ENCODE measurements at places on chromosomes 11 and 22.
A peak's percentile ranks its signal among the peaks of the same experiment; 100 is the strongest.

DNA sequence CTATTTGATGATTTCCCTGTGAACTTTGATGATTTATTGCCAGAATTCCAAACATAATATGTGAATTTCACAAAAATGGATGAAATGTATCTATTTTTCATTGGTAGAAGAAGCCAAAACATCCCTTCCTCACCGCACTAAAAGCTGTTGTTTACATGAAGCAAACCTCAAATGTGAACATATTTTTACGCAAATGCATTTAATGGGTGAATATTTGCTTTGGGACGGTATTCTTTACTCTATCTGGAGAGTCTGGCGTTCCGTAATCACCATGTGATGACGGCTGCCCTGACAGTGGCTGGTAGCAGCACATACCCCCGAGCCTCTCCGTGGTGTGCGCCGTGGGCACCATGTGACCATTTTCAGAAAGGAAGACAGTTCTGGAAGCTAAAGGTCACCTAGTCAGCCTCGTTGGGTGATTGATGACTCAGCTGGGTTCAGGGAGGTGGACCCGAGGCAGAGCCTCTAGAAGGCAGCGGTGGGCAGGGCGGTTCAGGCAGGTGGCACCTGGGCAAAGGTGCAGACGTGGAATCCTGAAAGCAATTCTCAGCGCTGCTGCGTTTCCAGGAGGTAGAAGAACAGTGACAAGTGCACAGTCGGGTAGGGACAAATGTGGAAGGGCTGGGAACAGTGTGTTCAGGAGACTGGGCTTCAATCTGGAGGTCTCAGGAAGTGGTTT is 45.3 kb downstream of the PPARA start:
- DNase-seq = no peak

DNA sequence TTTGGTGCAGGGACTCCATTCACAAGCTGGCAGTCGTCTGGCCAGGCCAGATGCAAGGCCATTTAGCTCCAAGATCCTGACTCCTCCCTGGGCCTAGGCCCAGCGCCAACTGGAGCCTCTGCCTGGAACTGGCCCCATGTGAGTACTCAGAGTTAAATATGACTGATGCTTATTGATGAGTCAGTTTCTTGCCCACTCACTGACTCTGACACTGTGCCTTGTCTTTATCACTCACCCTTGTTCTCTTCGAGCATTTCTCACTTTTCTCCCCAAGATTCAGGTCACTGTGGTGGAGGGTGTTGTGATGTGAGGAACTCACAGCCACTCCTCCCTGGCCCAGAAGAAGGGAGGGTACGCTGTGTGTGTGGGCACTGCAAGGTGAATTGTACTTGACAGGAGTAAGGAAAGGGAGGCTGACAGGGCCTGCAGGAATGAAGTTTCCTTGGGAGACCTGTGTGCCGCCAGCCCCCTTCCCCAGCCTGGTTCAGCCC is 23.2 kb upstream of the ST3GAL4 start:
- peak; percentile 71 for DNase-seq

- peak; percentile 88 for DNase-seq
Observed at GRCh38 chr11:118622376-118623268, 15.2 kb downstream of the PHLDB1 start.

- DNase-seq = peak; percentile 50
Observed at GRCh38 chr22:46574993-46575910, 37.8 kb upstream of the CELSR1 start.

GRCh38 chr11:20881328-20882079 is 212.1 kb downstream of the NELL1 start:
- no peak for DNase-seq

DNA sequence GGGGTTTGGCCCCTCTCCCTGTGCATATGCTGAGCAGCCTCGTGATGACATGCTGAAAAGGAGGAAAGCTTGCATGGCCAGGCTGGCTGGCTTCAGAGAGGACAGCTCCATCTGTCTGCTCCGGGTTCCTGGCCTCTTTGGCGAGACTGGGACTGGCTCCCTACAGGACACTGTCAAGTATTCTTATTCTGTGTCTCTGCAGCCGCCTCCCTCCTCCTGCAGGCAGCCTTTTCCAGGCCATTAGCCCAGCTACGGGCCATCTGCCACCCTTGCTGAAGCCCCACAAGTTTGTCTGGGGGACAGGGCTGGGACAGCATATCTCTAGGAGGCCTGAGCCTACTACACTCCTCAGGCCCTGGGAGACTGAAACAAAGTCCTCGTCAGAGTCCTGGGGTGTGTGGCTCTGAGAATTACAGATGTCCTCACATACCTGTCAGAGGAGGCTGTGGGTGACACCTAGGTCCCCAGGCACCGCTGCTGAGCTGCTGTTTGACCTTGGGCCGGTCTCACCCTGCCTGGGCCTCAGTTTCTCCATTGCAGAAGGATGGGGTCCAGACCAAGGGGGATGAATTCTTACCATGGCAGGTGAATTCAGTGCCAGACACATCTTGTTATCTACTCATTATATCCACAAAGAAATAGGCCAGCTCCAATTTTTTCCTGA is 11.0 kb downstream of the MRGPRG start:
- no peak for DNase-seq

All from mesenchymal stem cell (in vitro differentiated cells and primary cell).